ENCODE measurements at places on chromosomes 2 and 18.

DNA sequence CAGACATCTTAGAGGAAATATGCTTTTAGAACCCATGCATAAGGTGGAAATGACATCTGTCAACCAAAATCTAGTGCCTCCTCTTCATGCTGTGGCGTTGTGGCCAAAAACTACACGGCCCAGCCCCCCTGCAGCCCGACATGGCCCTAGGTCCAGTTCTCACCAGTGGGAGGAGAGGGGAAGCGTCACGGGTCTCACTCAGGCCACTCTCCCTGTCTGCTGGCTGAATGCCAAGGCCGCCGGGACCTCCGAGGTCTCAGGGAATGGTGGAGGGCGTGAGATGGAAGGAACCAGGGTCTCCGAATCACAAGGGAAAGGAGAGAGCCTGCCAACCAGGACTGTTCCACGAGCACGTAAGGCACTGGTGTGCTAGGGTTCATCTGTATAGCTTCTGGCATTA is 361.0 kb downstream of the ANAPC1 start:
- DNase-seq, result peak; percentile 38

DNA sequence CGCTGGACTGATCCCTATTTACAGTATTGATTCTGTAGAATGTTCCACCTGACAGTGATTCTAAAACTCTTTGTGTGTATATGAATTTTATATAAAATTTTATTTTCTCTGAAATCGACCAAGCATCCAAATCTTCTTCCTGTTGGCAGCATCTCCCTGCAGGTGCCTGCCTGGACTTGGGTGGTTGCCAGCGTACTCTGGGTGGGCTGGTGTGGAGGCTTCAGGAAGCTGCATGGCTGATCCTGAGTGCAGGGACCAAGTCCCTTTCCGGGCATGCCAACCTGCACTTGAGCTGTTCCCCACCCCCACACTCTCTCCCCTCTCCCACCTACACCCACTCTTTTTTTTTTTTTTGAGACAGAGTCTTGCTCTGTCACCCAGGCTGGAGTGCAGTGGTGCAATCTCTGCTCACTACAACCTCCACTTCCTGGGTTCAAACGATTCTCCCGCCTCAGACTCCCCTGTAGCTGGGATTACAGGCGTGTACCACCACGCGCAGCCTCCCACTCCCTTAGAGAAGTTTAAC is 53.2 kb upstream of the ALKAL2 start:
- DNase-seq, result no peak

DNA sequence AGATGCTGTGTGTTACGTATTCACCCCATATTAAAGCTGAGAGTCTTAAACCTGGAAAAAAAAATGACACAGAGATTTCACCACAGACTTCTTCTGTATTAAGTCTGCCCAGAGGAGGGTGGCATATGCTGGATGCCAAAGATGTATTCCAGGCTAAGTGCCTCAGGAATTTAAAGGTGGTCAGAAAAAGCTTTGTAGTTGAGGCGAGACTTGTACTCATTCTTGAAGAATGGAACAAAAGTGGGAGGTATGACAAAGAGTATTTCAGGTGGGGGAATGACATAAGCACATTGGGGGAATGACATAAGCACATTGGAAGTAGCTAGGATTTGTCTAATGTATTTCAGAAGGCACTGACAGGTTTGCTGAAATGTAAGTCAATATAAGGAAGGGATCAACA is 98.6 kb downstream of the BABAM2 start:
- DNase-seq, result no peak

DNA sequence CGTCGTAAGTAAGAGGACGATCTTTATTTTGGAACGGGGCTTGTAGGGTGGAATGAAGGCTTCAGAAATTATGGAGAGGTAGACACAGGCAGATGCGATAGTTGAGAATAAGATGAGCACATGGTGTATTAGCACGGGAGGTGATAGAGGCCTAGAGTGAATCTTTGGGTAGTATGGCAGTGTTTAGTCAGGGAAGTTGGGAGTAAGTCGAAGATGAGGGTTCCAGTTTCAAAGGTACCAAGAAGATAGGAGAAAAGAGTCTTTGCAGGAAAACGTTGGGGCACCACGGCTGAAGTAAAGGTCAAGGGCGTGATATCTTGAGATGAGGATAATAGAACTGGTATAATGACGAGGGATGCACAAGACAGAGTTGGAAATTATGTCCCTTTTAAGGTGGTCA is 654 bp downstream of the PIK3C3 start:
- DNase-seq, result no peak

DNA sequence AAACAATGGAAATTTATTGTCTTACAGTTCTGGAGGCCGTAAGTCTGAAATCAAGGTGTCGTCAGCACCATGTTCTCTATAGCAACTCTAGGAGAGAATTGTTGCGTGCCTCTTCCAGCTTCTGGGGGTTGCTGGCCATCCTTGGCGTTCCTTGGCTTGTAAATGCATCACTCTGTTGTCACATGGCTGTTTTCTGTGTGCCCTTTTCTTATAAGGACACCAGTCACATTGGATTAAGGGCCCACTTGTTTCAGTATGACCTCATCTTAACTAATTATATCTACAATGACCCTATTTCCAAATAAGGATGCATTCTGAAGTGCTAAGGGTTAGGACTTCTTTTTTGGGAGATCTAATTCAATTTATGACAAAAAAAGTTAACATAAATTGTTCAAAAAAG is 1.4 kb upstream of the PLEK start:
- DNase-seq, result no peak

DNA sequence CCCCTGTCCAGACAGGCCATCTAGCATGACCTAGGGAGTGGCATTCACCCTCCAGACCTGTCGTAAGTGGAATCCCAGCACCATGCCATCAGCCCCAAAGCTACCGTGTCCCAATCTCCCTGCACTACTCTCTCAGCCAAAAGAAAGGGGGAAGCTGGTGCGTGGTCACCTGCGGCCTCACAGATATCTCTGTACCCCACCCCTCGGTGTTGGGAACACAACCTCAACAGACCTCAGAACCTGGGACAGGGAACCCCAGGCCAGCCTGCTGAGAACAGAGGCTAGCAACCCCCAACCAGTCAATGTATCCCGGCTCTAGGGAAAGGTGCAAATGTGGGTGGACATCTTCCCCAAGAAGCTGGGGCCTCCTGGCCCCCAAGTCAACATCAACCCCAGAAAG is 38.2 kb downstream of the LMAN2L start:
- DNase-seq, result no peak

- DNase-seq, result no peak
These were observed 86.8 kb downstream of the FMNL2 start for GRCh38 chr2:152421521-152422370.

- peak; percentile 28 for DNase-seq
These were observed 1.4 kb downstream of the PPM1G start for GRCh38 chr2:27407798-27408491.

DNA sequence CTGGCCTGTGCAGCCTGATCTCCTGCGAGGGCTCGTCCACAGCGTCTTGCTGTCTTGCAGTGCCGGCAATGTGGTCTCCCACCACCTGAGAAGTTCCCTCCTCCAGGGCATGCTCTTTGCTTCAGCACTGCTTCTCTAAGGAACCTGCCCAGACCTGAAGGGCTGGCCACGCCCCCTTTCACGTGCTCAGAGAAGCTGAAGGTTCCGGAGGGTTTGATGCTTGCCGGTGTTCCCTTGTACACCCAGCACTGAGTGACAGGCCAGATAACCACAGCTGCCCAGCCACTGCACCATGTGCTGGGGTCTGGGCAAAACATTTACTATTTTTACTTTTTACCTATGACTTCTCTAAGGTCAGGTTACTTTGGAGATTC is 1.7 kb upstream of the POLR2D start:
- DNase-seq, result peak; percentile 41

DNA sequence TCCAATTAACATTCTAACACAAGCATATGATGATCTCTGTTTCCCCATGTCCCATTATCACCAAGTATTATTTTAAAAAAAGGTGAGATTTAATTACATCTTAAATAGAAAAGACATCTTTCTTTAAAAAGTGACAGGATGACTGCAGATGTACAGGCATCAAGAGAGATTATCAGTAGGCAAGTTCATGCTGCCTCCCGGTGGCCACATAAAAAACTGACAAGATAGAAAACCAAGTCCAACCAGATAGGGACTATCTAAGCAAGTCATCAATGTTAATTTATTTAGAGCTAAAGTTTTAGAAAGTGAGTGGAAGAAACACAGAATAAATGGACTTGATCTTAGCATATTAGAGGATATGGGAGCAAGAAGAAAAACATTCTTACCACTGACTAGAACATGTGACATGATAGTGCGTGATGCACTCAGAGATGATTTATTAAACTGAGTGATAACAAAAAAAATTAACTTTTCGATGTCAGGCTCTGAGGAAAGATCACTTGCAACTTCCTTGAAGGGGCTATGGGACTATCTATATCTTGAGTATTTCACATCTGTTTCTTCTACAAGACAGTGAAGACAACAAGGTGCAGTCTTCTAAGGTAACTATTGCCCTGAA is 5.4 kb upstream of the TDRD15 start:
- no peak for DNase-seq

- no peak for DNase-seq
These were observed 2.9 kb upstream of the CLEC4F start for GRCh38 chr2:70823249-70823648.

- no peak for DNase-seq
These were observed 314.7 kb downstream of the METTL4 start for GRCh38 chr18:2256577-2256976.

GRCh38 chr2:149331023-149331400 is 625 bp downstream of the LYPD6 start:
- DNase-seq, result no peak

GRCh38 chr2:107801498-107801897 is 25.2 kb upstream of the RGPD4 start:
- no peak for DNase-seq

GRCh38 chr2:48444404-48444803 is 85.5 kb upstream of the STON1 start:
- no peak for DNase-seq

DNA sequence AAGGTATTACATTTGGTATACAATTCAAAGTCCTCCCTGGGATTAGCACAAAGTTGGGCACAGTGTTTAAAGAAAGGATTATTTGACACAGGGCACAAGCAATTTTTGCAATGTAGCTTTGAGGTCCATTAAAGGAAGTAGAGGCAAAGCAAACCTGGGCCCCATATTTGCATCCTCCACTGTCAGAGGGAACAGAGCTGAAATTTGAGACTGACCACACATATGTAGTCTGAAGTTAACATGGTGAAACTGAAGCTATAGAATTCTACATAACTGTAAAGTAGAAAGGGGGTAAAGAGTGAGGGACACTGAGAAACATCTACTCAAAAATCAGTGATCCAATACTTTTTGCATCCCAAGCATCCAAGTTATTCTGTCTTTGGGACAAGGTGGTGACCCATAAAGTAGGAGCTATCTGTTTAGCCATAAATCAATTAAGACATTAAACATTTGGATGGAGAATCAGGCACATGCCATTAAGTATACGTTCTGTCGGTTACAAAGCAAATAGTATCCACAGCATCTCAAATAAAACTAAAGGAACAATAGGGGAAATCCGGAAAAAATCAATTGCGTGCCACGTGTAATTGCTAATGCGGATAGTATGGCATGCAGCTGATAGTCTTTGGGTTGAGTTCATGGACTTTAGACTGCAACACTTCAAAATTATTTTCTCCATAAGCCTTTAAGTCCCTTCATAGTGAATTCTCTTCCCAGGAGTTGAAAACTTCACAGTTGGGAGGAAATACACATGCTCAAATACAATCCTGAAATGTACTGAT is 72.6 kb downstream of the PLEKHM3 start:
- DNase-seq, result no peak

GRCh38 chr18:45680066-45680690 is 43.8 kb upstream of the SLC14A1 start:
- DNase-seq, result no peak

GRCh38 chr18:69567813-69568488 is 167.3 kb downstream of the DOK6 start:
- DNase-seq, result no peak

- no peak for DNase-seq
These were observed 247.6 kb downstream of the TNS1 start for GRCh38 chr2:217755027-217755745.

DNA sequence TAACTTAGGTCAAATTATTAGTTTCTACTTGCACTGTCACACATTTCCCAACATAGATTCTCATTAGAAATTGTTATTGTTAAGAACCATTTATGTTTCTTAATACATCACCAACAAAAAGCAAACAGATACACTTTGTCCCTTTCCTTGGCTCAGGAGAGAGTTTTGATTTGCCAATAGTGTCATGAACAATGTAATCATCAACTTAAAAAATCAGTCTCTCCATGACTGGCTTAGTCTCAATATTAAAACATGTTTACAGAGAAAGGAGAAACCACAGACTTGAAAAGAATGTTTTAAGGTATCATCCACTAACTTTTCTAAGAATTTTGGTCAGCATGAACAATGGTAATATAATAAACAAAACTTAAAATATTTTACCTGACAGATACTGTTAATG is 416.5 kb upstream of the KCNH7 start:
- no peak for DNase-seq

- DNase-seq, result no peak
These were observed 39.0 kb downstream of the FBXO48 start for GRCh38 chr2:68428126-68428525.

DNA sequence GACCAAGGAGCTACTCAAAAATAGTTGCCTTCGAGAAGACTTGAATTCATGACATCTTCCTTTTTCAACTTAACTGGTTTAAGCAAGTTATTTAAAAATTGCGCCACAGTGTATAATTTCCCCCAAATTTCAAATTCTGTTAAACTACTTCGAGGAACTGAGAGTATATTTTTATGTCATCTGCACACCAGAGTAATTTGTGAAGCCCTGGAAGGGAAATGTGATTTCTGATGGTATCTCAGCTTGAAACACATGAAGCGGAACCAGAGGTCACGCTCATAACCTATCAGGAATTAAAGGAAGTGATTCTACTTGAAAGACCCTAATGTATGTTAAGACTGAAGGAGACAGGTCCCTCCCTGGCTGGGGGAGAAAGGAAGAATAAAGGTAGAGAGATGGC is 33.9 kb upstream of the DARS1 start:
- peak; percentile 15 for DNase-seq

DNA sequence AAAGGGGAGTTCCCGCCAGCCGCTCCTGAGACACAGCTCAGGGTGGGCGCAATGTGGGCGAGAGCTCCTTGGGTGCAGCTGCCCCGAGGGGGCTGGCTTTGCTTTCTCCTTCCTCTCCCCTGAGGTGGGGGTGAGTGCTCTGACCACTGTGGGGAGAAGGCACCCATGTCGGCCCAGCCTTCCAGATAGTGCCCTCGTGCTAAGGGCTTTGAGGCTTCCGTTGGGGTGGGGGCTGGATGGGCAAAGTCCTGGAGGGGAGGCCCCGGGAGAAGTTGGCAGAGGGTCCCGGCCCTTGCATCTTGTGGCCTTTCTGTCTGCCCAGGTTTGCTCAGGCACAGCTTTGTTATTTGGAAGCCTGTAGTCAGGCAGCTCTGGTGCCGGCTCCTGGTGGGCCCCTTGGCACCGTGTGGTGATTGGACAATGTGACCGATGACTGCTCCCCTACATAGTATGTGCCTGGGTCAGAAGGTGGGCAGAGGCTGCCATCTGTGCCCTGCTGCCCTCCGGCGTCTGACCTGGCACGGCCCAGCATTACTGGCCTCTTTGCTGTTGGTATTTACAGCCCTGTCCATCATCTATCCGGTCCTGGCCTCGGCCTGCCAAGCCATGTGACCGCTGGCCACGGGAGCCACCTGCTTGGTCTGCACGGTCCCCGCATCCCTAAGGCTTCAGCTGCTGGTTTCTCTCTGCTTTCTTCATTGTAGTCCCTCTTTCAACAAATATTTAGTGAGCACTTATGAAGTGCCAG is 50.8 kb downstream of the TWIST2 start:
- DNase-seq, result no peak

GRCh38 chr2:135685361-135685760 is 56.3 kb upstream of the UBXN4 start:
- DNase-seq, result no peak

- DNase-seq, result no peak
These were observed 1042.9 kb upstream of the ACVR2A start for GRCh38 chr2:146801886-146802285.

GRCh38 chr2:120538691-120539423 is 192.9 kb downstream of the INHBB start:
- no peak for DNase-seq
